ENCODE measurements at places on chromosomes 1 and 21.

DNA sequence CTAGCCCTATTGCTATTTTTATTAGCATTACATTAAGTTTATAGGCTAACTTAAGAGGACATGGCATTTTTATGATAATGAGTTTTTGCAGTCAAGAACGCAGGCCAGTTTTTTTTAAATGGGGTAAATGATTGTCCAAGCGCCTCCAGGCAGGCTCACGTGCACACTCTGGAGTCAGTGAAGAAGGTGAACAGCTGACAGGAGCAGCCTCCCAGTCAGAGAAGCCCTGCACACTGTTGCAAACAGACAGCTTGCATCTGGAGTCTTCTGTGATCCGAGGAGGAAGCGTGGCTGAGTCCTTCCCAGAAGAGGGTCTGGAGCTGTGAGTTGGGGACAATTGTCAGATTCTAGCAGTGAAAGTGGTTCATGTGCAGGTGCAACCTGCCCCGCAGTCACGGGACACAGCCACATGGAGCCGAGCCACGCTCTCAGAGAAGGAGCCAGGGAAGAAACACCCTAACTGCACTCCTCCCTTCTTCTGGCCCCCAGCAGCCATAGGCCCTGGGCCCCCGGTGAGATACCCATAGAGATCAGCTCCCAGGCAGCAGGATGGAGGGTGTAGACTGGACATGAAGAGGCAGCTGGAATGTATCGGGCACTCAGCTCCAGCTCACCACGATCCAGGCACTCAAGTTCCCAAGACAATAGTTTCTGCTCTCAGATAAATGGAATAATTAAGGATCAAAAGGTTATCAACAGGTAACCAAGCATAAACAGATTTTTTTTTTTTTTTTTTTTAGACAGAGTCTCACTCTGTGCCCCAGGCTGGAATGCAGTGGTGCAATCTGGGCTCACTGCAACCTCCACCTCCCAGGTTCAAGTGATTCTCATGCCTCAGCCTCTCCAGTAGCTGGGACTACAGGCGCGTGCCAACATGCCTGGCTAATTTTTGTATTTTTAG lies 26.4 kb downstream of the CAPN2 start:
- no peak for DNase-seq

DNA sequence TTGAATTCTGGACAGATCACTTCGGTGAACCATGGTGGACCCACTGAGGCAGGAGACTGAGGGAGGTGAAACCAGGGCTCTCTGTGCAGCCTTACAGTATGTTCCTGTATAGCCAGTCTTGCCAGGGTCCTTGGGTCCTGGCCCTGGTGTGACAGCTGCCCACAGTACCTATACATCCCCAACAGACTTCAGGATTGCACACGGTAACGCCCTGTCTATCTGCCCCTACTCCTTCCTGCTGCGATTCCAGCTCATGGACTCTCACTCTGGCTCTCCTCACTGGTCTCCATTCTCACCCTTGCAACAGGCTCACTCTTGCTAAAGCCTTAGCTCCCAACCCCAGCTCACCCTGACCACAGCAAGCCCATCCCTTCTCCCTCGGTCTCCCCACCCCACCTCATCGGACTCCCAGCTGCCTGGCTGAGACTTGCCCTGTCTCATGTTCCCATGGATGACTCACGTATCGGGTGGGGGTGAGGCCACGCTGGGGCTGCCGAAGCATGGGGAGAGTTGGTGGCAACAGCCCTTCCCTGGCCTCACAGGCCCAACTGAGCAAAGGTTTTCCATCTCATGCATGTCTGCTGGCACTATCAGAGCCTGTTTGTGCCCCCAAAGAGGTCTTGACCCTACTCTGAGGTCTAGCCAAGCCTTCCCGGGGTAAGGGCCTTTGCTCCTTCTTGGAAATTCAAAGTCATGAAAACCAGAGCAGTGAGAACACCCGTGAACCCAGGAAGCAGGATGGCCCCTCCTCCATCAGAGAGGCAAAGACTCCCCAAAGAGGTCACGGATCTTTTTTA lies 7.1 kb downstream of the PHLDA3 start:
- DNase-seq, result no peak

DNA sequence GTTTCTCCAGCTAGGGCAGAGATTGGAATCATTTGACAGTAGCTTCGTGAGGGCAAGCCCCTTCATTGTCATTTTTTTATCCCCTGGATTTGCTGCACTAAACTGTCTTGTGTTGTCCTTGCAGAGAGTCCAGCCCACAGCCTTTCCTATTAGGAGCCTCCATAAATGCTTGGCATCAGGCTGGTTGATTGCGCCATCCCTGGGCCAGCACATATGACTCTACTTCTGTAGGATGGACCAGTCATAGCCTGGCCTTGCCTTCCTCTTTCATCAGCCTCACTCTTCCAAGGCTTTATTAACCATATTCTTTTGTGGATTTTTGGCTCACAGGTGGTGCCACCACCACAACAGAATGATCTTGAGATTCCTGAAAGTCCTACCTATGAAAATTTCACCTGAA lies 31.4 kb downstream of the LY9 start:
- DNase-seq, result no peak

DNA sequence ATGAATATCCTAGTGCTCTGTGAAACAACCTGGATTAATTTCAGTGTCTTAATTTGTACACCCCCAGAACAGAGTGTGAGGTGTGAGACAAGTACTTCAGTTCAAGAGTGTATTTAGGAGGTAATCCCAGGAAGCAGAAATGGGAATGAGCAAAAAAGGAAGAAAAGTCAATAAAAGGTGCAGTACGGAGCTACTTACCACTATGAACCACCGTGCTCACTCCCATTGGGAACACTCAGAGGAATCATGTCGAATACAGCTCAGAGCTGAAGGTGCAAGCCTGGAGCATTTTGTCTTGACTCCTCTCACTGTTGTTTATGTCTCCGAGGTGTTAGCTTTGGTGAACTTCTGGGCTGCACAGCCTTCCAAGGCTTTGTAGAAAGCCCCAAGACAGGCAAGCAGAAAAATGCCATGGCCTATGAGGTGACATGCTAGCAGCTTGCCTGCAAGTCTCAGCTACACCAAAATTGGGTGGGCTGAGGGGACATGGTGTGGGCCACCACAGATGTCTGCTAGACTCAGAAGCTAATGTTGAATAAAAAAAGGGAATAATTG lies 7.4 kb upstream of the SVBP start:
- DNase-seq, result no peak

- DNase-seq, result no peak
These were observed 5.8 kb upstream of the C1orf159 start for GRCh38 chr1:1121611-1122077.

- no peak for DNase-seq
These were observed 21.9 kb downstream of the UBASH3A start for GRCh38 chr21:42425591-42425990.

- peak; percentile 83 for DNase-seq
These were observed 14.6 kb upstream of the MEX3A start for GRCh38 chr1:156096640-156097391.

DNA sequence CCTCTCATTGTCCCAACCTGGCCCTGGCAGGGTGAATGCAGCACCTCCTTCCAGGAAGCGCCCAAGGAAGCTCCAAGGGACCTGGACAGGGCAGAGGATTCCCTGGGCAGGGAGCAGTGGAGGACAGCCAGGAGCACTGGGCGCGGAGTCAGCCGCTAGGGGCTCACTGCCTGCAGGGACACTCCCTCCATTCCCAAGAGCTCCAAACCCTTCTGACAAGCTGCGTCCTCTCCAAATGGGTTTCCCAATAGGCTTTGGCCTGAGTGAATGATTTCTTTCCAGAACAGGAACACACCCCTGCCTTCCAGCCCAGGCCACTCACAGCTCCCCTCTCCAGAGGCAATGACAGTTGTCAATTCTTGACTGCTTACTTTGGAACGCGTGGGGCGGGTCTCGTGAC lies 128.5 kb upstream of the EDN2 start:
- no peak for DNase-seq

DNA sequence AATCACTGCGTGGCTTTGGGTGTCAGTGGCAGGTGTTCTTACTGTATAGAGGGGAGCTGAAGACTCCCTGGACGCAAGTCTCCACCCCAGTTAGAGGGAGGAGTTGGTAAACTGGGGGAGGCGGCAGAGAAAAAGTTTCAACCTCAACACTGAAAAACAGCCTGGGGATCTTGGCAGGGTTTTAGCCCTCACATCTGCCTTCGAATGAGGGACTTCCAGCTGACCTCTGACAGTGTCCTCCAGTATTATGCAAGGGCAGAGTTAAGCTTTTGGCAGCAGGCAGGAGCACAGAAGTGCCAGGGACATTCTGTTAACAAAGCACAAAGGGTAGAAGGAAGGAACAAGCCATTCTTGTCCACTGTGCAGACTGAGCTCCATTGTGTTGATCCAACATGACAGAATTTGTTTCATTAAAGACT lies 41.2 kb upstream of the RAB4A start:
- DNase-seq, result no peak

DNA sequence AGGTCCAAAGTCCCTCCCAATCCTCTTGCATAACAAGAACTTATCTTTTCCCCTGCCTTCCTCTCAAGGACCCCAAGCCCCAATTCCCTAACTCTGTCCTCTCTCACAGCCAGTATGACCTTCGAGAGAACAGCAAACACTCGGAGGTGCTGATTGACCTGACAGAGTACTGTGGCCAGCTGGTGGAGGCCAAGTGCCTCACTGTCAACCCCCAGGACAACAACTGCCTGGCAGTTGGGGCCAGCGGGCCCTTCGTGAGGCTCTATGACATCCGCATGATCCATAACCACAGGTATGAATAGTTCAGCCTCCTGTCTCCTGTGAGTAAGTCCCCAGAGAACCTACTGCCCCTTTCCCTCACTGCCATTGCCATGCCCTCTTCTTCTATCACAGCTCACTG lies 29.9 kb upstream of the TMEM222 start:
- DNase-seq, result no peak

- no peak for DNase-seq
These were observed 1157.3 kb downstream of the PLA2G4A start for GRCh38 chr1:187985897-187986654.

DNA sequence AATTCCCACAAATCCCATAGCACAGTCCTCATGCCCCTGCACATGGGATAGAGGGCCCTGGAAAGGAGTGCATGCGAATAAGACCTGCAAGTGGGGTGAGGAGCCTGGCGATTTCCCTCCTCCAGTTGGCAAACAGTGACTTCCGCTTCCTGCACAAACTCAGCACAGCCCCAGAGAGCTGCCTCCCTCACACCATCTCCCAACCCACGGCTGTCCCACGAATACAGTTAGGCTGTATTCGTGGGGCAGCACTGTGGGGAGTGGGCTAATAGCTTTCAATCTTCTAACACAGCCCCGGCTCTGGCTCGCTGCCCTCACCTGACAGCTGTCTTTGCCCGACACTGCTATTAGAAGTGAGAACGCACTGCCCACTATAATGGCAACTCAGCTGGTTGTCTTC lies 28.2 kb upstream of the CNTN2 start:
- no peak for DNase-seq

- no peak for DNase-seq
These were observed 2.3 kb upstream of the TCP10L start for GRCh38 chr21:32587651-32588050.

- DNase-seq, result no peak
These were observed 405.7 kb downstream of the NTNG1 start for GRCh38 chr1:107546576-107546975.

GRCh38 chr1:76928522-76928921 lies 61.2 kb downstream of the ST6GALNAC5 start:
- DNase-seq, result no peak

GRCh38 chr1:214404154-214404553 lies 123.2 kb downstream of the SMYD2 start:
- DNase-seq, result no peak

DNA sequence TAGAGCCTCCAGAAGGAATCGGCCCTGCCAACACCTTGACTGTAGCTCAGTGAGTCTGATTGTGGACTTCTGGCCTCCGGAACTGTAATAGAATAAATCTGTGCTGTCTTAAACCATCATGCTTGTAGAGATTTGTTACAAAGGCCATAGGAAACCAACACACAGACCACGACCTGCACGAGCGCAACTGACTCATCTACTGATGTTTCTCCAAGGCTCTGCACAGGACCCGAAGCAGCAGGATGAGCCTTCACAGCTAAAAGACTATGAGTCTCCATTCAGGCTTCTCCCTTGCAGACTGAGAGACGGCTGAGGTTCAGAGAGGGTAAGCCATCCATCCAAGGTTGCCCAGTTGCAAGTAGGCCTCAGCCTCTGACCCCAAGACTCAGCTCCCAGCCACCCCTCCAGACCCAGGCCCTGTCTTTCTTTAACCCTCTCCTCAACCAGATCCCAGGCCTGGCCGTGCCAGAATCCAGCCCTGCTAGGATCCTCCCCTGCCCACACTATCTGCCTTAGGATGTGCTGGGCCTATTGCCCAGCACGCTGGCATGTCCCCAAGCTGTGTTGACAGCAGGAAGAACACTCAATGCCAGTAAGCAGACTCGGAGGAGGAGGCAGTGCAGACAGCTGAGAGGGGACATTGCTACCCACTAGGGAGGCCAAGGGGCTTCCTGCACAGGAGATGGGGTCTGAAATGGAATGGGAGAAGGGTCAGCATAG lies 109.0 kb downstream of the HMGB4 start:
- no peak for DNase-seq

DNA sequence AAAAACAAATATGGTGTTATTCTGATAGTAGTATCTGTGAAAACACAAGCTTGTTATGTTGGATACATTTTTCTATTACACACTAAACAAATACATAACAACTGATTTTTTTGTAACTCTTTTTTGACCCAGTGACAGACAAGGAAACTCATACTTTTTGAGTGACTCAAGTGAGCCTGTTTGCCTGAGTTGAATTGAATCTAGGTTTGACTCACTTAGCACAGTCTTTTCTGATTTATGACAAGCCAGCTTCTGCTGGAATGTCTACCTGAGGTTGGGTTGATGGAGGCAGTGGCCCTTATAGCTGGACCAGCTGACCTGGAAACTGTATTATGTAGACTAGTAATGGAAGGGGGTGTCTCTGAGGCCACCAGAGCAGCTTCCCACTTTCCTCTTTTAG lies 4.2 kb upstream of the CLCA4 start:
- no peak for DNase-seq

GRCh38 chr1:5892329-5892728 lies 99.9 kb downstream of the NPHP4 start:
- DNase-seq, result no peak

DNA sequence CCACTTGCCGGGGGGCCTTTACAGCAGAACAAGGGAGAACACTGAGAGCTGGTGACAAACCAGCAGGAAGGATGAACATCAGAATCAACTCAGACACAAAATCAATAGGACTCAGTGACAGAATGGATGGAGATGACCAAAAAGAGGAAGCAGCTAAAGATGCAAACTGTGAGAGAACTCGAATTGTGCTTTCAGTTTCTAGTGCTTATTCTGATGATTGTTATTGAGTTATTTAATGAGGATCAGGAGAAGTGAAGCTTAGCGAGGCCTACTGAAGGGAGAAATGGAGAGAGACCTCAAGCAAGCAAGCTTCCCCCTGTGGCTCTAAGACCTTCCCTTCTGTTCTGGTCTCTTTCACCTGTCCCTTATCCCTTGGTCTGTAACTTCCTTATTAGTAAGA lies 30.3 kb upstream of the TMEM125 start:
- no peak for DNase-seq

DNA sequence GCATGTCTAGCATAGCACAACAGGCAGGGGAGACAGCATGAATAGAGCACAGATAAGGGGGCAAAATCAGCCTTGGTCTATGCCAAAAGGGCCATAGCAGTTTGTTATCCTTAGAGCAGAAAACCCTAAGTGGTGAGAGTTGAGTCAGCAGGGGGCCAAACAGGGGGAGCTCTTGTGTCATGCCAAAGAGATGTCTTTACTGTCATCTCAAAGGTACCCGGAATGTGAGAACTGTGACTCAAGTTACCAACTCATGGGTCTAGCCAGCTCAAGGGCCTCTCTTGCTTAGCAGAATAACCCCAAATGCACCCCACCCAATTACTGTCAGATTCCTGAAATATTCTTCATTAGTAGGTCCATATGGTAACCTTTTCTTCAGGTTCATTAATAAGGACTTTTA lies 45.9 kb upstream of the NRDC start:
- no peak for DNase-seq

All from SHP77 (cell line).